ENCODE measurements at places on chromosomes 7 and 10.

- no peak for DNase-seq
Observed at GRCh38 chr7:22485189-22485588, 14.8 kb downstream of the STEAP1B start.

GRCh38 chr10:133183646-133184378 lies 23.8 kb downstream of the KNDC1 start:
- DNase-seq: no peak

DNA sequence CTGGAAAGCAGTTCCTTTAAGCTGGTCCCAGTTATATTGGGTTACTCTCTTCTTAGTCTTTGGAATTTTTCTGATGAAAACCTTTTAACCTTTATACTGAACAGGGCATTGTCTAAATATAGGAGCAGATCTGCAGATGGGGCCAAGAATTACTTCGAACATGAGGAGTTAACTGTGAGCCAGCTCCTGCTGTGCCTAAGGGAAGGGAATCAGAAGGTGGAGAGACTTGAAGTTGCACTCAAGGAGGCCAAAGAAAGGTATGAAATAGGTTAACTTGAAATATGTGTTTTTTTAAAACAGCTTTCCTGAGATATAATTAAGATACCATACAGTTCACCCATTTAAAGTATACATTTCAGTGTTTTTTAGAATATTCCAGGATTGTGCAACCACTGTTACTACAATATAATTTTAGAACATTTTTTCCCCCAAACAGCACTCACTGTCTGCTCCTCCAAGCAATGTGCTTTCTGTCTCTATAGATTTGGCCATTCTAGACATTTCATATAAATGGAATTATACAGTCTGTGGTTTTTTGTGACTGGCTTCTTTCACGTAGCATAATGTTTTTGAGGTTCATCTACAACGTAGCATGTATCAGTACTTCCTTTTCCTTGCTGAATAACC lies 18.9 kb downstream of the OPTN start:
- no peak for DNase-seq

DNA sequence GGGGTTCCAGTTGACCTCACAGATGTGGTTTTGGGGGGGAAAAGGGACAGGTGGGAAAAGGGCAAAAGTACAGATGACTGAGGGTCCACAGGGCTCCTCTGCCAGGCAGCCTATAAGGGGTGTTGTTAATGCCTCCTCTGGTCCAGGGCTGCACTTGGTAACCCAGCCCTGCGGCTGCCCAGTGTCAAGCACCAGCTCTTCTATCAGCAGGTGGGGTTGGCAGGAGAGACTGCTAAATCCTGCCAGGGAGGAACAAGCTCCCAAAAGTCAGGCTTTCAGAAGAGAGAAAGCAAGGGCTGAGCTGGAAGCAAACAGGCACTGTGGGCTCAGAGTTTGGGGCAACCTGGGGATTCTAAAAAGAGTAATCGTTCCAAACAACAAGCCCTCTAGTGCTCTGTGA lies 39.1 kb downstream of the LRRC20 start:
- DNase-seq: no peak

All from stimulated activated CD4-positive, alpha-beta T cell treated with anti-CD3 and anti-CD28 coated beads, TNF-alpha, amount 100 ng/mL, for 48 hours (primary cell).